ENCODE measurements at places on chromosomes 6 and 20. TPM values are rescaled to one million over a fixed set of nuclear protein-coding genes. Genes with fewer than 3 reads are reported as not detected.

GRCh38 chr6:32151863-32152768 is at the start of gene PRRT1:
Gene PRRT1 (minus strand): TSS chr6:32151939. CDS start chr6:32151827, 112 bp downstream.
- peak within 1 kb of the TSS; percentile 95 for H3K27ac ChIP-seq
- peak within 1 kb of the TSS; percentile 96 for H3K4me3 ChIP-seq
- no peak for DNase-seq
- H3K27me3 ChIP-seq, result no peaks in the 10 kb centered on the region
- H3K4me1 ChIP-seq, result peaks cover 18% of the 10 kb centered on the region
- H3K36me3 ChIP-seq, result no peaks in the 10 kb centered on the region

DNA sequence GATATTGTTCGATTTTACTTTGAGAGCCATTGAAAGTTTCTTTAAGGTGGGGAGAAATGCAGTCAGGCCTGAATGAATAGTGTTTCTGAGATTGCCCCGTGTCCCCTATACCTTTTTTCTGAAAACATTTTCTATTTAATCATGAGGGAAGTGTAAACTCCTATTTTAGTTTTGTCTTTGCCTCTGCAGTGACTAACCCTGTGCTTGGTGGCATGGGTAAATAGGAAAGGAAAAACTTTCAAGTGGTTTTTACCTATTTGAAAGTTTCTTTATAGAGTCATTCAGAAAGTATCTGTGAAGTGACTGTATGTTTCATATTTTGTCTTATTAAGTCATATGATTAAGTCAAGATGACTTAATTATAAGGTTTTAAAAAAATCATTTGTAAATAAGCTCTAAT is 14.5 kb downstream of the SNRNP48 start:
- no peak overlapping the region for H3K4me3 ChIP-seq
- no peak overlapping the region for H3K27ac ChIP-seq
- no peaks in the 10 kb centered on the region for H3K27me3 ChIP-seq
- H3K4me1 ChIP-seq, result no peaks in the 10 kb centered on the region

Gene CST1
- total RNA-seq, result 3.6 TPM

Gene SLC52A3
- not detected for total RNA-seq

DNA sequence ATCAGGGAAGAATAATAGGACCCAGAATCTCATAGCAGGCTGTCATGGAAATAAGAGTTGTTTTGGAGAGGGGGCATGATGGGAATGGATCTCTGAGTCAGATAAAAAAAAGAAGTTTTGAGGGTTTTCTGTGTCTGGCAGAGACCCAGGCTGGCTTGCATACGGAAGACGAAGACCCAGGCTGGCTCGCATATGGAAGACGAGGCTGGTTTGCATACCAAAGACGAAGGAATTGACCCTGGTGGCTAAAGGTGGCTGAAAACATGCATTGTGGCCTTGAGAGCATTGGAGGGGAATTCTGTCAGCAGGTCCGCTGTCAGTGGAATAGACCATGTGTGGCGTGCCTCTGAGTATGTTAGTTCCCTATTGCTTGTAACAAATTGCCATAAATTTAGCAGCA is 335.1 kb downstream of the BTBD3 start:
- peak; percentile 43 for DNase-seq
- no peak overlapping the region for H3K4me3 ChIP-seq
- no peaks in the 10 kb centered on the region for H3K4me1 ChIP-seq

- H3K4me3 ChIP-seq, result no peak within 1 kb of the TSS
- H3K4me1 ChIP-seq, result no peaks in the 10 kb centered on the region
- no peaks in the 10 kb centered on the region for H3K27me3 ChIP-seq
- no peak for DNase-seq
Observed at GRCh38 chr6:29414588-29414987, at the start of gene OR12D1. Gene OR12D1 (plus strand): TSS chr6:29414928.

DNA sequence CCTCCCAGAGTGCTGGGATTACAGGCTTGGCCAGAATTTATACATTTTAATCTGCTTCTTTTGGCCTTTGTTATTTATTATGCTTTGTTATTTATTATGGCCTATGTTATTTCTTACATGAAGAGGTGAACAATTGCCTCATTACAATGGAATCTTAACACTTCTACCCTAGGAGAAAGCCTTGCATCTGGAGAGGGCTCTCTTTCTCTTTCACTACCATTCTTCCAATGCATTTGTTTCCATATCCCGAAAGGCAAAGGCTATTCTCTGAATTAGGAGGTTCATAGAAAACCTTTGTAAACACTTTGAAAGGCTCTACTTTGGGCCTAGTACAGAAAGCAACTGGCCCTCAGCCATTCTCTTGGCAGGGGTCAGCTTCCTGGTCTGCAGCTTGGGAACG is 19.9 kb upstream of the DEK start:
- no peak for DNase-seq
- H3K4me1 ChIP-seq, result no peaks in the 10 kb centered on the region
- no peak overlapping the region for H3K27ac ChIP-seq
- H3K27me3 ChIP-seq, result no peaks in the 10 kb centered on the region

Gene MACROD2
- total RNA-seq, result 1.0 TPM

Gene ADGRF1
- not detected for total RNA-seq

DNA sequence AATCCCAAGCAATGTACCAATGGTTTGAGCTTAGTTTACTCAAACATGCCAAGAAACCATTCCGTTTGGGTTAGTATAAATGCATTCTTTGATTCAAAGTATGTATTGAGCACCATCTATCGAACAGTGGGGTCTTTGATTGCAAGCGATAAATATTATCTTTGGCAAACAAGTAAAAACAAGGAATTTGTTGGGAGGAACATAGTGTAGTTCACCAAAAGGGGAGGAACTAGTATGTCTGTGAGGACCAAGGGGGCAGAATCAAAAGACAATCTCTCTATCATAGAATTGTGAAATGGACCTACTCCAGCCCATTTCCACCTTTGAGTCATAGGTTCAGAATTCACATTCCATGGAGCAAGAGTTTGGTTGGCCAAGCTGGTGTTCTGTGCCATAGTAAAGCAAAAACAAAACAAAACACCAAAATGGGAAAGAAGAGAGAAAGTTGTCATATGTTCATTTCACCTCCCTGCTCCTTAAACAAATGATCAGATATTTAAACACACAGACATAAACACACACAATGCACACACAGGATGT is 266.0 kb downstream of the TSHZ2 start:
- no peak overlapping the region for H3K27ac ChIP-seq
- DNase-seq, result no peak
- H3K27me3 ChIP-seq, result no peaks in the 10 kb centered on the region
- H3K4me3 ChIP-seq, result no peak overlapping the region
- no peaks in the 10 kb centered on the region for H3K4me1 ChIP-seq
- H3K36me3 ChIP-seq, result no peaks in the 10 kb centered on the region

Gene LPA
- not detected for total RNA-seq

Gene BPIFB2
- not detected for total RNA-seq

- H3K27ac ChIP-seq, result no peak overlapping the region
- no peaks in the 10 kb centered on the region for H3K27me3 ChIP-seq
- peak; percentile 66 for DNase-seq
- H3K36me3 ChIP-seq, result no peaks in the 10 kb centered on the region
- H3K4me1 ChIP-seq, result no peaks in the 10 kb centered on the region
Observed at GRCh38 chr6:161204866-161205557, 68.8 kb downstream of the AGPAT4 start.

Measured in fibroblast of lung (primary cell).